ENCODE measurements at places on chromosomes 3 and 15.

- DNase-seq, result no peak
Measured at GRCh38 chr3:179158336-179159039, 10.3 kb downstream of the PIK3CA start.

DNA sequence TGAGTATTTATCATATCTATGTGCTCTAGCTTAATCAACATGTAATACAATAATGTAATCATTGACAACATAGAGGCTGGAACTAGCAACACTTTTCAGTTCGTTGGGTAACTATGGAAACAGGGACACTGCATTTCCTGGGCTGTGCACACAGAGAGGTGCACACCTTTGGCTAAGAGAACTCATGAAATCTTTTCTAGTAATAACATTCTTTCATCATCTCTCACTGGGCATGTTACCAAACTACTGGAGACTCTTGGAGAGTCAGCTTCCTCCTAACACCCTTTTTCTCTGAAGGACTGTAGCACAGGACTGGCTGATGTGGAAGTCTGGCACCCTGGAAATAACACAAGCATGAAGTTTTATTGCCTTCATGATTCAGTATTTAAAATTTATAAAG, 135.6 kb downstream of the KCNMB2 start:
- no peak for DNase-seq

DNA sequence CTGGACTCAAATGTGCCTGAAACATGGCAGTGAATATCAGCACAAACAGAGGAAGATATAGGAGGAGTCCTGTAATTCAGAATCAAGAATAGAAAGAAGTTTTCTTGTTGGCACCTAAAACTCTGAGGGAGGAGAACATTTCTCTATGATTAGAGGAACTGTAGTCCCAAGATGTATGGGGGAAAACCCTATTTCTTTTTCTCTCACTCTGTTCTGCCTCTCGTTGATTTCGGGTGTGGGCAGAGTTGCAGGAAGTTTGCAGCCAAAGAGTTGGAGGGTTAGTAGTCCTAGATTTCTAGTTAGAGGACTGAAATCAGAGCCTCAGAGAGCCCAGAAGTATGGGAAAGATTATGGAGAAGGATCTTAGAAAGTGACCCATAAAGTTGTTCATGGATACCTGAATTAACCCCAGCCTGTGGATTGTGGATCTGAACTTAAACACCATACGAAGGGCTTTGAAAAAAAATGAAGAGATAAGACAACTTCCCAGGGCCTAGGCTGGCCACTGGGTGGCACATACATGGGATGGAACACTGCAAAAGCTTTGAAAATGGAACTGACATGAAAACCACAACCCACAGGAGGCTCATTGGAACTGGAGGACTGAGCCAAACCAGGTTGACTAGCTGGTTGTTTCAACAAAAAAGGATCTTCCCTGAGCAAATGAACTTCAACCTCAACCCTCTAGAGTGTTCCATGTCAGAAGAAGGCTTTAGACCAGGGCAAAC, 34.6 kb downstream of the FMN1 start:
- no peak for DNase-seq

DNA sequence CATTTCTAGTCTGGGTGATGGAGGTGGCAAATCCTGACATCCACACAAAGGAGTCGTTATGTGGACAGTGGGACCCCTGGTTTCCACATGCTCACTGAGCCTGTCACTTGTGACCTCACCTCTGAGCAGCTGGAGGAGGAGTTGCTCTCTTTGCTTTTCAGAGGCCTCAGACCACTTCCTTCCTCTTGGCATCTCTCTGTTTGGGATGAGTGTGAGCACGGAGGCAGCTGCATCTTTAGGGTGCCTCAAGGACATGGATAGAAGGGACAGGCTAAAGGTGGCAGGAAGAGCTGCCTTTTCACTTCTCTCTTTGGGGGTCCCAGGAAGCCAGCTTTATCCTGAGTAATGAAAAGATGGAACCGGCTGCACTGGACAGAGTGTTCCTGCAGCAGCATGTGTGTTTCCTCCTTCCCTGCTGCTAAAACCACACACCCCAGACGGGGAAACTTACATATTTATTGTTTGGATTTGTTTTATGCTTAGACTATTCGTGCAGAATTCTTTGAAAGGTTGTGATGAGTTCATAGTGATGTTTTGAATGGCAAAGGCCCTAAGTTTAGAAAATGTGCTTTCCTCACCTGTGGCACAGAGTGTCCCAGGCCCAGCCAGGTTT, 31.8 kb downstream of the GPR171 start:
- no peak for DNase-seq

DNA sequence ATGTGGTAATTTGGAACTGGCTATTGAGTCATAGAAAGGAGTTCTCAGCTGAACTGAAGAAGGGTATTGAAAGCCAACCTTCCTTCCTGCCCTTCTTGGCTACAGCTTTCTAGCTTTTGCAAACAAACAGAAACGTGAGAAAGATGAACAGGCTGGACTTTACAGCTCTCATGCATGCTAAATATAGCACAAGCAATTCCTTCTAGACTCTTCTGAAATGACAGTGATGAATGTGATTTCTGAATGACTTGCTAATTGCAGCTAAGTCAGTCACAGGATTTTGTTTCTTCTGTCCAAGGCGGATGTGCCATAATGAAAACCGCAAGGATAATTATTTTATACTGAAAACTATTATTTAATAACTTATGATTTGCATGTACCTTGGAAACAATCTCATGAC, 36.3 kb downstream of the BCHE start:
- DNase-seq, result no peak
